GM18507 (cell line): ENCODE measurements at places on chromosomes 5 and 9.

- DNase-seq: no peak
These were observed 58.5 kb downstream of the ZNF462 start for GRCh38 chr9:106921341-106921899.

DNA sequence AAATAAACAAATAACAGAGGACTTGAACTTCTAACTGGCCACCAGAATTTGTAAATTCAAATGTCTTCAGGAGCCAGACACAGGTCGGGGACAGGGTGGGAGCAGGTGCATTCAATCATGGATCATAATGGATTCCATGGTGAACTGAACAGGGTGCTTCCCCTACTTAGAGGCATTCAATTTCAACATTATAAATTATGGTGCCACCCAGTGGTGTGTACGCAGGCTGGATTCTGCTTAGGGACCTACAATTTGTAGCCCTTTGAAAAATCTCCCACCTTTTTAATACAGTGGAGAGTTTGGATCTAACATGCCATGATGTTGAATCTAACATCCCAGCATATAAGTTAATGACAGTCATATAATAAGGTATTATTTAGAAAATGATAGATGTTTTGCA lies 22.3 kb downstream of the KLF9 start:
- DNase-seq: no peak

GRCh38 chr5:122391621-122392020 lies 79.6 kb downstream of the SNCAIP start:
- no peak for DNase-seq

- DNase-seq: no peak
These were observed 186.3 kb upstream of the RGMB start for GRCh38 chr5:98587166-98587565.

DNA sequence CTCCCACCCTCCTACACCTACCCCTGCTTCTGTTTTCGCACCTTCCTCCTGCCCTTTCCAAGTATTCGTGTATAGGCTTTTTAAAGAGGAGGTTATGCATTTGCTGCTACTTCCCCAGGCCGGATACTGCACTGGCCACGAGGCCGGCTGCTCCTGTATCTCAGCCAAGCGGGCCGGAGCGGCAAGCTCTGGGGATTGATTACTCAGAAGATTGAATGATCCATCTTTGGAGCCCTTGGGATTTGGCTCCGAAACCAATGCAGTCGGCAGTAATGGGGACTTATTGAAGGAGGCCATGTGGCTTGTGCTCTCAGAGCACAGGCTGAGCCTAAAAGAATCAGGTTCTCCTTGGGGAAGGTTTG lies 405.3 kb downstream of the TLE4 start:
- no peak for DNase-seq

DNA sequence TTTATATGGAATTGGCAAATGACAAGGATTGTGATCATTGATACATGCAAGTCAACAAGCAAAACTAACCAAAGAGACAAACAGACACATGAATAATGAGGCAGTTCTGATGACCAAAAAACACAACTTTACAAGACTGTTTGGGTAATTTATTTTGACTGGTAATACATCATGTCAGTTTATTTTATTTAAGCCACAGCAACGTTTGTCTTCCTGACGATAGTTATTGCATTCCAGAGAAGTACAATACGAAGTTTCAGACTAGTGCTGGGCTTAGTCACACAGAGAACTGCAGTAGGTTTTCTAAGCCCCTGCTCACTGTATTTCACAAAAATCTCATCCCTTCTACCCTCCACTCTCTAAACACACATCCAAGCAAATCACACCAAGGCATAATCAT lies 514.2 kb downstream of the RAB3C start:
- DNase-seq: no peak

- no peak for DNase-seq
These were observed 180.6 kb downstream of the HSPA4 start for GRCh38 chr5:133232435-133232834.

DNA sequence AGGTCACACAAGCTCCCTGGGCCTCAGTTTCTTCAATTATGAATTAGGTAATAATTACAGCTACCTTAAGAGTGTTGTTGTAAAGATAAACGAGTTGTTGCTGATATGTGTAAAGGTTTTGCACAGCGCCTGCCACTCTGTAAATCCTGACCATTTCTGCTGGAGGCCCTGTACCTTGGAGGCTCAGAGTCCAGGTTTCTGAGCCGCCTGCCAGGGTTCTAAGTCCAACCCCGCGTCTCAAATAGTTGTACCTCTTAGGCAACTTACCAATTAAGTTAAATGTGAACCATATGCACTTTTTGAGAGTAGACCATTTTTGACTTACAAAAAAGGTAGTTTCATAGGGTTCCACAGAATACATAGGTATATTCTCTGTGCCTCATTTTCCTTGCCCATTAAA lies 156.8 kb upstream of the KLF9 start:
- DNase-seq: no peak

GRCh38 chr9:93655621-93656425 lies 79.4 kb downstream of the PHF2 start:
- no peak for DNase-seq

DNA sequence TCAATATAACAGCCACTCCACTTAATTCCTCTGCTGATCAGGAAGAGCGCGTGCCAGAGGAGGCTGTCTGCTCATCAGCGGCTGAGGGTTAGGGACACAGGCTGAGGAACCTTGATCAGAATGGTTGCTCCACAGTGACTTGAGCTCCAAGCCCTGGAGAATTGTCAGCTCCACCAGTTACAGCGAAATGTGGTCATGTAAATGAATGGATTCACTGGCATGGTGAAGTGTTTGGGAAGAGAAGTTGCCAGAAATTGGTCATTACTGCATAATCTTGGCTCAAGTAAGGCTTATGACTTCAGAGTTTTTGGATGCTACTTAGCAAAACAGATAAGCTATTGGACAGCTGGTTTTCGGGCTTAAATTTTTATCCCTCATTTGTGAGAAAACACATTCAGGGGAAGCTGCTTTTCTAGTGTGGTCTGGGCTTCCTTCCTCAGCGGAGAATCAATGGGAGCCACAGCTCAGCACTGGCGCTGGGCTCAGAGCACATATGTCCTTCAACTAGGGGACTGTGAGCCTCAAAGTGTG lies 65.0 kb downstream of the PRRT1B start:
- no peak for DNase-seq

- no peak for DNase-seq
These were observed 255.3 kb downstream of the SYK start for GRCh38 chr9:91056917-91057316.

- no peak for DNase-seq
These were observed 197.3 kb upstream of the CLINT1 start for GRCh38 chr5:158056130-158056825.

DNA sequence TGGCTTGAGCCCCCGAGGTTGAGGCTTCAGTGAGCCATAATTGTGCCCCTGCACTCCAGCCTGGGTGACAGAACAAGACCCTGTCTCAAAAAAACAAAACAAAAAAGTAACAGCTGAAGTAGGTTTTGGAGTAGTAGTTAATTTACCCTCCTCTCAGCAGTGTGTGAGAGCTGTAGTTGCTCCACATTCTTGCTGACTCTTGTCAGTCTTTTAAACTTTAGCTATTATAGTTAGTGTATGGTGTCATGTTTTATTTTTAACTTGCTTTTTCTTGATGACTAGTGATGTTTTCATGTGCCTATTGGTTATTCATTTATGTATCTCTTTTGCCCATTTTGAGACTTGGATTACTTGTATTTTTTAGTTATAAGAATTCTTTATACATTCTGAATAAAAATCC lies 52.9 kb upstream of the DHFR start:
- no peak for DNase-seq

GRCh38 chr5:39208471-39208870 lies 10.9 kb downstream of the FYB1 start:
- DNase-seq: no peak

DNA sequence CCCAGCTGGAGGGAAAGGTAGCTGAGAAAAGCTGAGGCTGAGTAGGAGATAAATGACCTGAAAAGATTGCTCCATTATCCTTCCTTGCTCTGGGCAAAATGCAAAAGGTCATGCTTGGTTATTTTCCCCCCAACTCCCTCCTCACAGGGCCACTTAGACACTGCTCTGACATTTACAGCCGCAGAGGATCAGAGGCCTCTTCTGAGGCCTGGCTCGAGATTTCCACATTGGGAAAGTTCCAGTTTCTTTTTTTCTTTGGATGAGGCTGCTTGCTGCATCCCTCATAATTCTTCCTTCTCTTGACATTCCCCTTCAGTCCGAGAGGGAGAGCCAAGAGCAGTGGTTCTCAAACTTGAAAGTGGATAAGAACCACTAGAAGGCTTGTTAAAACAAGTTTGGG lies 60.1 kb upstream of the HSPA9 start:
- no peak for DNase-seq

GRCh38 chr5:103526164-103526915 lies 36.2 kb downstream of the NUDT12 start:
- no peak for DNase-seq

DNA sequence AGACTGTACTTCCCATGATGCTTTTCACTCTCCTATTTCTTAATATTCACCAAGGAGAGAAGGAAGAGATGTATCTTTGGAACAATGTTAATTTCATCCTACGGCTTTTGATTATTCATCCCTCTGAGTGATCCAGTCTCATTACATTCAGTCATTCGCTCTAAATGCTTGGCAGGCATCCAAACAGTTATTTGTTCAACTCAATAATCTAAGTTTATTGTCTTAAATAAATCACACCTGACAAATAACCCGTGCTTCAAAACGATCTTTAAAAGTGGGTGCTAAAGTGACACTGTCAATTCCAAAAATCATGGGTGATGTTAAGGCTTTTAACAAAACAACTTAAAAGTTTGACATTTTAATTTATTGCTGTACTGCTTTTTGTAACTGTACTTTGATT lies 233.1 kb downstream of the RASEF start:
- DNase-seq: no peak

DNA sequence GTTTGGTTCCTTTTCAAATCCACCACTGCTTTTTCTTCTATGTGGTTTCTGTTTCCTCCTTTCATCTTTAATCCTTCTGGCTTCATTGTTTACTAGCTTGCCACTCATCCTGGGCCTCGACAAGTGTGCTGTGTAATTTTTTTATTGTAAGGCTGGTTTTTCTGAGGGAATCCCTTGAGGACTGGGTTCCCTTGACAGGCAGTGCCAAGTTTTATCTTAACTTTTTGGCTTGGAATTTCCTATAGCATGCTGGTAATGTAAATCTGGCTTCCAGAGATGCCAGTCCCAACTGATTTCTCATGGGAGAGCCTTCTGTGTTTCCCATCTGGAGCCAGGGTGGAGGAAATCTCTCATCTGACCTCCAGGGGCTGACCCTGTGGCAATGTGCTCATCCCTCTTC lies 184.7 kb downstream of the ROR2 start:
- DNase-seq: no peak

- no peak for DNase-seq
These were observed 428 bp downstream of the SLCO4C1 start for GRCh38 chr5:102295534-102296177.

DNA sequence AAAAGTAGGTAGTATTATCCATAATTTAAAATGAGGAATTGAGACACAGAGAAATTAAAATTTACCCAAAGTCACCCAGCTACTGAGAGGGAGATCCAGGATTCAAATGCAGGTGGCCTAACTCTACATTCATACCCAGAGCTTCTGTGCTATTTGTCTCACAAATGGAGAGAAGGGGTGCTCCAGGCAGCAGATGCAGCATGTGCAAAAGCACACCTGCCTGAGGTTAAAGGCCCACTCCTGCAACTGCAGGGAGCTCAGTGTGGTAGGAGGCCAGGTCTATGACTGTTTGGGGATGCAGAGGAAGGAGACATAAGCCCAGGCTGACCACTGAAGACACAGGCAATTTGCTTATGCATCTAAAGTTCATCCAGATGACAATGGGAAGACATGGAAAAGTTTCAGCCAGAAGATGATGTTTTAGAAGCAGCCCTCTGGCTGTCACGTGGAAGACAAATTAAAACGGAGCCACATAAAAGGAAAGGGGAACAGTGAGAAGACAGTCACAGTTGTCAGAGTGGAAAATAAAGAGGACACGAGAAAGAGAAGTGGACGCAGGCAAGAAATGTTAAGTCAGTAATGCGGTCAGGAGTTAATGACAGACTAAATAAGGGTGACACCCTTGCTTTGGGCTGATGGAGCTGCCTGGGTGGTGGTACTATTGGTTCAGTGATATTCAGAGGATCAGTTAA lies 214.7 kb downstream of the EBF1 start:
- DNase-seq: no peak

GRCh38 chr9:77735494-77735893 lies 87.4 kb upstream of the GNA14 start:
- no peak for DNase-seq

DNA sequence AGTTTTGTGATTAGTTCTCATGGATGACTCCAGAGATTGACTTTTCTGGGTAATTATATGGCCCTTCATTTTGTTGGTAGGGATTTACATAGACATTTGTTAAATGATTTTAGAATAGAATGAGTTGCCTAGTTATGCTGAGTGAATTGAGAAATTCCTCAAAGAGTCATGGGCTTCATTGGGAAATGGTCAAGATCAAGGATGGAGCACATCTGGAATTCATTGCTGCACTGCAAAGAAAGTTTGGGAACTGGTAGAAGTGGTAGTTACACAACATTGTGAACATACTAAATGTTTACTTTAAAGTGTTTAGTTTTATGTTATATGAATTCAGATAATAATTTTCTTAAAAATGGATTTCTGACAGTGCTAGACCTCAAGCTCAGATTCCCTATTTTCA lies 46.5 kb downstream of the PIP5K1B start:
- DNase-seq: no peak

- DNase-seq: no peak
These were observed 240.6 kb downstream of the MARCHF11 start for GRCh38 chr5:15938961-15939360.

DNA sequence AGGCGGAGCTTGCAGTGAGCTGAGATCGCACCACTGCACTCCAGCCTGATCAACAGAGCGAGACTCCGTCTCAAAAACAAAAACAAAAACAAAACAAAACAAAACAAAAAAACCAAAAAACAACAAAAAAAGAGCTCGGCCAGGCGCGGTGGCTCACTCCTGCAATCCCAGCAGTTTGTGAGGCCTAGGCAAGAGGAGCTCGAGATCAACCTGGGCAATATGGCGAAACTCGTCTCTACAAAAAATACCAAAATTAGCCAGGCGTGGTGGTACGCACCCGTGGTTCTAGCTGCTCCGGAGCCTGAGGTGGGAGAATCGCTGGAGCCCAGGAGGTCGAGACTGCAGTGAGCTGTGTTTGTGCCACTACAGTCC lies 20.2 kb downstream of the TRIM7 start:
- DNase-seq: no peak

- DNase-seq: no peak
These were observed 6.0 kb downstream of the CDC26 start for GRCh38 chr9:113269355-113269754.

- DNase-seq: no peak
These were observed 262.1 kb upstream of the RPS23 start for GRCh38 chr5:82540301-82540700.

GRCh38 chr9:117768750-117769395 lies 64.7 kb downstream of the TLR4 start:
- no peak for DNase-seq
